ENCODE measurements at places on chromosomes 2 and 18.

DNA sequence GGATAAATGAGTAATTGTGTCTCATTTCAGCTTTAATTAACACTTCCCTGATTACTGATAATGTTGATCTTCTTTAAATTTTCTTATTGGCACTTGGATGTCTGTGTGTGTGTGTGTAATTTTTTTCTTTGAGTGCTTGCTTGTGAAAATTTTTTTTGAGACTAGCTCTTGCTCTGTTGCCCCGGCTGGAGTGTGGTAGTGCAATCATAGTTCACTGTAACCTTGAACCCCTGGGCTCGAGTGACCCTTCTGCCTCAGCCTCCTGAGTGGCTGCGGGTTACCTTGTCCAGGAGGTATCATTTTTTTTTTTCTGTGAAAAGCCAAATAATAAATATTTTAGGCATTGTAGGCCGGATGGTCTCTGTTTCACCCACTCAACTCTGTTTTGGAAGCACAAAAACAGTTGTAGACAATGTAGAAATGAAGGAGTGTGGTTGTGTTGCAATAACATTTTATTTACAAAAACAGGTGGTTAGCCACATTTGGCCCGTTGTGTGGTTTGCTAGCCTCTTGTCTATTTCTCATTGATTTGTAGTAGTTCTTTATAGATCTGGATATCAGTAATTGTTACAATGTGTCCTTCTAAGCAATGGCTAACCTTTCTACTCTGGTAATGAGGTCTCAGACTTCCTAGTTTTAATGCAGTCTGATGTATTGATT is 7.9 kb downstream of the IL1RL2 start:
- DNase-seq = no peak

DNA sequence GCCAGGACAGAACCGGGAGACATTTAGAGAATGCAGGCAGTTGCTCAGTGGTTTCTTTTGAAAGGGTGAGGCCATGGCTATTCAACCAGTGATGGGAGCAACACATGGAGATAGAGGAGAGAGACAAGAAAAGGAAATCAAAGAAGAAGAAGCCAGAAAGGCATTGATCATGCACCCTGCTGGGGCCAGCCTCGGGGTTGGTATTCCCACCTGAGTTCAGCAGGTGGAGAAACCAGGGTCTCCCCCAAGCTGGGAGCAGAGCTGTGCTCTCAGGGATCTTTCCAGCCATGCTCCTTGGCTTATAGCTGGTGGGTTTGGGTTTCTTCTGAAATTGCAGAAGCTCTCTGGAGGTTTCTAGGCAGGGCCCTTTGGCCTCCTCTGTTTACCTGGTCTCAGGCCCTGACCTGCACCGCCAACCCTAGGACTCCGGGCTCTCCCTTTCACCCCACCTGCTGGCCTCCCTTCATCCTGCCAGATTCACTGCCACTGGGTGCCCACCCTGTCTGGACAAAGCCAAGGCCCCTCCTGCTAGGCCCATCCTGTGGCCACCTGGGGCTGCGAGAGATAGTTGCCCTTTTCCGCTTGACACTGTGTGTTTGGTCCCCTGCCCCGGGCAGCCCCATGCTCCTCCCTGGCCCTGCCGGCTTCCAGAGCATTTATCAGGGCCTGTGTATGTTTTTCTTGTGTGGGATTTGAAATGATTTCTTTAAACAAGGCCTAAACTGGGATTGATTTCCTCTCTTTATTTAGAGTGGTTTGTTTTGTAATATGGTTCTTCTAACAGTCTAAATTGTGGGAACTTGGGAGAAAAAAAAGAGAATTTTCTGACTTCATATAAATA is 126.7 kb downstream of the DDX1 start:
- no peak for DNase-seq

GRCh38 chr18:55147791-55148190 is 188.5 kb upstream of the CCDC68 start:
- no peak for DNase-seq

DNA sequence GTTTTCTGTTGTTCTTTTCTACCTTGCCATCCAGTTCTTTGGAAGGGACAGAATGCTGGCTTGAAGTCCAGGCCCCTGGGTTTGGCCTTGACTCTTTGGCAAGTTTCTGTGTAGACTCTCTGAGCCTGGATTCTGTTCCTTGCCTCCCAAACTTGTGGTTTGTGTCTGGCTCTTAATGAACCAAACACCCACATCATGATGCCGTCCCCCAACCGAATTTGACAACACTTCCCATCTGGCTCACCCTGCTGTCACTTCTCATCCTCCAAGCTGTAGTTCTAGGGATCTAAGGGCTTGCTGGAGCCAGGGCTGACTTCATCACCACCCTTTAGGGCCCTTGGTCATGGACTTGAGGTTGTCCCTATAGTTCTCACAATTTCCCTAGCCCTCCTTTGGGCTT is 68.9 kb upstream of the CELF4 start:
- no peak for DNase-seq

DNA sequence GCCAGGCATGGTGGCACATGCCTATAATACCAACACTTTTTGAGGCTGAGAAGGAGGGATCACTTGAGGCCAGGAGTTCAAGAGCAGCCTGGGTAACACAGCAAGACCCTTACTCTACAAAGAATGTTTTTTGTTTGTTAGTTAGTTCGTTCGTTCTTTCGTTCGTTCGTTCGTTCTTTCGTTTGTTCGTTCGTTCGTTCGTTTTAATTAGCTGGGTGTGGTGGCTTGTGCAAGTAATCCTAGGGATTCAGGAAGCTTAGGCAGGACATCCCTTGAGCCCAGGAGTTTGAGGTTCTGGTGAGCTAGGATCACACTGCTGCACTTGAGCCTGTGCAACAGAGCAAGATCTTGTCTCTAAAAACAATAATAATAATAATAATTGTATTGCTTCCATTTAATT is 98.7 kb downstream of the MARCO start:
- no peak for DNase-seq

- DNase-seq = no peak
These were observed 28.4 kb upstream of the IL36G start for GRCh38 chr2:112949456-112949855.

- no peak for DNase-seq
These were observed 20.3 kb upstream of the REG3G start for GRCh38 chr2:79005216-79005615.

DNA sequence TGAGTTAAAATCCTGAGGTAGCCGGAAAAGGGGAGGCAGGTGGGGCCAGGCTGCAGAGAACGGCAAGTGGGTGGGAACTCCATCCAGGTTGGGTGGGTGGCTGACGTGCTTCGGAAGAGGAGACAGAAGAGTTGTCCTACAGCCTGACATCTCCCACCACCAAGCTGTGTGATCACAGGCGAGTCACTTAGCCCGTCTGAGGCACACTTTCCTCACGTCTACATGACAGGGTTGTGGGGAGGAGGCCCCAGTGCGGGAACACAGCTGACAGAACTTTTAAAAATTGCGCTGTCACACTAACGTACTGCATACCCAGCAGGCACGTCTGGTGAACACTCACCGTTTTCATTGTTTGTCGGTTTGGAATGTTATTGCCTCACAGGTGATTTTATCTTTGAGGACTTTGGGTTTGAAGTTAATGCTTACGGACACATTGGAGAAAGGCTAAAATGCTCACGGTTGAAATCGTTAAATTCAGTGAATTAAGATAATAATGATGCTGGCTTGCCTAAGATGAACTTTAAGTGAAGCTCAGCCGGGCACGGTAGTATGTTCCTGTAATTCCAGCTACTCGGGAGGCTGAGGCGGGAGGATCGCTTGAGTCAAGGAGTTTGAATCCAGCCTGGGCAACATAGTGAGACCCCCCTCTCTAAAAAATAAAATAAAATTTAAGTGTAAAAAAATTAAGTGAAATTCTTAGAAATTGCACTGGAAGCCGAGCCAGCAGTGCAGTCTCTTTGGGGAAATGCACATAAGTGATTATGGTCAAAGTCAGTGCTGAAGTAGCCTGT is 8.9 kb downstream of the EMILIN2 start:
- DNase-seq = no peak

- no peak for DNase-seq
These were observed 40.1 kb downstream of the NDUFAF7 start for GRCh38 chr2:37271376-37272067.

DNA sequence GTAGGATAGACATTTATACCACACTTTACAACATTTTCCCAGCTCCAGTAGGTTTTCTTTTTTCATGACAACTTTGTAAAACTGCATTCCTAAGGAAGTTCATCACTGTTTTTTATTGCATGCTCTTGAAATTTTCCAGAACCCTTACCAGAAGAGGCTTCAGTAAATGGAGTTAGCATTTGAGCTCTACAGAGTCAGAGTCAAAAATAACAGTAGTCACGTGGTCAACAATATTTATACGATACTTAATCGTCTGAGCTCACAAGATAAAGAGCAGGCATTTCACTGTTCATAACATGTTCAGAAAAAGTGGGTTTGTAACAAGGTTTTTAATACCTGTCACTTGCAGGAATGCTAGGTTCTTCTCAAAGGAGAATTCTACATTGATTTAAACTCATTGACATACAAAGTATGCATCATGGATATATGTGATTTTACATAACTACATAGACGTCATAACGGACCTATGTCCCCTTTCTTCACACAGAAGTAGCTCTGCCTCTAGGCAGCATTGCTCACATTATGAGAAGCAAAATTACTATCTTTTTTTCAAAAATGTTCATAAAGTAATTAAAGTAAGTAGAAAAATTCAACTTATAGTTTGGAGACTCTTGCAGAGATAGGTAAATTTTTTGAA is 187.0 kb upstream of the COL3A1 start:
- no peak for DNase-seq

GRCh38 chr18:12282442-12283039 is 25.5 kb upstream of the TUBB6 start:
- no peak for DNase-seq

DNA sequence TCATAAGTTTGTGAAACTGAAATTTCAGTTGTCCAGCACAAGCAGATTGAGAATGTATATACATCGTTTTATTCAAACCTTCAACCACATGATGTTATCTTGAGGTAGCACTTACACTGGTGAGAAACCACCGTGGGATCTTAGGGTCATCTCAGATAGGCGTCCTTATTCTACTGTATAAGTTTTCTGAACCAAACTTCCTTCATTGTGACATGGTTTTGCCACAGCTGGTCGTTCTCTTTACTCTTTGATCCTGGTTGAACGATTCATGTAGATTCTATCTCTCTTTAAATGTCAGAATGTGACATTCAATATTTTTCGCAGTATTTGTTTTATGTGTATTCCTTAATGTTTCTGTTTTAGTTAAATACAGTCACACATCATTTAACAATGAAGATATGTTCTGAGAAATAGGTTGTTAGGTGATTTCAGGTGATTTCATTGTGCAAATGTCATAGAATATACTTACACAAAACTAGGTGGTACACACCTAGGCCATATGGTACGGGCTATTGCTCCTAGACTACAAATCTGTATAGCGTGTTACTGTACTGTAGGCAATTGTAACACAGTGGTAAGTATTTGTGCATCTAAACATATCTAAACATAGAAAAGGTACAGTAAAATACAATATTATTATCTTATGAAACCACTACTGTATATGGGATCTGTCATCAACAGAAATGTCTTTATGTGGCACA is 17.9 kb upstream of the ARHGAP25 start:
- no peak for DNase-seq

- no peak for DNase-seq
These were observed 779 bp downstream of the MALL start for GRCh38 chr2:110114831-110115255.

DNA sequence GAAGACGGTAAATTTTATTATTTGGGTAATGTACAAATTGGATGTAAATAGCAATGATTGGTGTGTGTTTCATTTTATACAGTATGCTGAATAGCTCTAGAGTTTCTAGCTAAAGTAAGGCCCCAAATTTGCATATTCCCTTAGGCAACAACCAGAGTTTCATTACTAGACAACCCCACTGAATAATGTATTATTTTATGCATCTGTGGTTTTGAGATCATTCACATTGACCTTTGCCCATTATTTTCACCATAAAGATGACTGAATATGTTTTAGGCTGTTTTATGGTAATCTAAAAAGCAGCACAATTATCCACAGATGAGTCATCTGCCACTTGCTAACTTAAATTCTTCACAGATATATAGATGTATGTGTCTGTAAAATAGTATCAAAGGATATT is 44.5 kb upstream of the C2orf74 start:
- no peak for DNase-seq

GRCh38 chr18:6333981-6334380 is 80.7 kb downstream of the L3MBTL4 start:
- DNase-seq = no peak

- no peak for DNase-seq
These were observed 48.7 kb downstream of the INPP5D start for GRCh38 chr2:233108611-233109490.

DNA sequence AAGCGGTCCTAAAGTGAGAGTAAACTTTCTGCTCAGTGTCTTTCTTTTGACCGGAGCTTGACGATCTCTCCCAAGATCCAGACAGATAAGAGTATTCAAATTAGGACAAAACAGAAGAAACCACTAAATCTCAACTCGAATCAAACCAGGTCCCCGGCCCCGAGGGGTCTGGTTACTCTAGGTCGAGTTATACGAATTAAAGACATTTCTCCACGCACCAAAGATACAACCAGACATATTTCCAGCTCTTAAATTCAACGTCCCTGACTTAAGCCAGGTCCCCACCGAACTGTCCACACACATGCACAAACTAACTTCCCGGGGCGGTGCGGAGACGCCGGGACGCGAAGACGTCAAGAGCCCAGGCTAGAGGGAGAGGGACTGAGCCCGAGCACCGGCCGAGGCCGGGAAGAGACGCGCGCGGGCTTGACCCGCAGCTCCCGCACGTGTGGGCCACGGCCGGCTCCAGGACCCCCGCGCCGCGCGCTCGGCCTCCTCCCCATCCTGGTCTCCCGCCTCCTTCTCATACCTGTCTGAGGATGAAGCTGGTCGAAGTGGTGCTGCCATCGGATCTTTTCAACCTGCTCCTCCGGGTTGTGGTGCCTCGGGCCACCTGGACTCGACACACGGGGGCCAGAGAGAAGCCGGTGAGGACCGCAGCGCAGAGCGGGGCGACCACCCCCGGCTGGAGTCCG is 896 bp downstream of the CACNB4 start:
- DNase-seq = no peak

DNA sequence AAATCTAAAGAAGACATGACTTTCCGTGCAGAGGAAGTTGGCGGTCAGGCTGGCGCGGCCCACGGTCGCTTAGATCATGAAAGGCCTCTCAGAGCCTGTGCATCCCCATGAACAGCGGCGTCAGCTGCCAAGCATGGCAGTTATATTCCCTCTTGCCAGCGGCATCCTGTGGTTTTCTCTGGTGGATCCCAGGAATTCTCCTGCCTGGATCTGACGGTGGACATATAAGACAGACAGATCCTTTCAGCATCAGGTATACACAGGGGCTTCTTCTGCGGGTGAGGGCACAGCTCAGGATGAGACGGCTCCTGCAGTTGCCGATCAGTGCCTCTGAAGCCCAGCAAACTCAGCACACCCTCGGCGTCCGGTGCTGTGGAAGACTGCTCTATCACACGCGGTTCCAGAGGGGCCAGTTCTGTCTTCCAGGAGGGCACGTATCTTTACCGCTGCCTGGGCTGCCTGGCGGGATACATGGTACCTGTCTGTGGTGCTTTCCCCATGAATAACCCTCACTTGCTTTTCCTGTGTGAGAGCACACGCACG is 157.8 kb downstream of the LDLRAD4 start:
- no peak for DNase-seq

DNA sequence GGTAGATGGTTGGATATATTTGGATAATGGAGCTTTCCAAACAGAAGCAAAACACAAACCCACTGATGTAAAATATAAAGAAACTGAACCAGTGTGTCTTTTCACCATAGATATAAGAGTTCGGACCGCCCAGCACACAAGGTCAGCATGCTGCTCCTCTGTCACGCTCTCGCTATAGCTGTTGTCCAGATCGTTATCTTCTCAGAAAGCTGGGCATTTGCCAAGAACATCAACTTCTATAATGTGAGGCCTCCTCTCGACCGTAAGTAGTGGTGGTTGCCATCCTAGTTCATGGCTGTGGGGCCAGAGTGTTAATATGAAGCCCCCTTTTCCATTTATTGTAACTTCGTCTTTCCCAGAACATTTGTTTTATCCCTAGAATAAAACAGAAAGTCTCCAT is 125.2 kb upstream of the LYPD6 start:
- DNase-seq = no peak

Data from cortex of kidney (tissue), 1 donor.